ENCODE measurements at places on chromosomes 16 and 17.
A peak's percentile ranks its signal among the peaks of the same experiment; 100 is the strongest.

DNA sequence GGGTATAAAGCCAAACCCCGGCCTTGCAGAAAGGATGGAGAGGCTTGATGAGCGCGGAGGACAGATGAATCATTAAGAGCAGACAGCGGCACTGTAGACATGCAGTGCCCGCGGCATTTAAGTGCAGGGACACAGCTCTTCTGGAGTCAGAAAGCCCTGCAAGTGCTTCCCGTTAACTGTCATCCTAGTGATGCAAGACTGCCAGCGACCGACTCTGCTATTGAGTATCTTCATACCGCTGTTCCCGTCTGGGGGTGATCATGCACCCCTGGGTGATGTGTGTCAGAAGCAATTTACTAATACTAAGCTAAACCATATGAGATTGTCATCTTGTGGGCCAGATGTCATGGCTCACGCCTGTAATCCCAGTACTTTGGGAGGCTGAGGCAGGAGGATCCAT, 101.0 kb downstream of the ABCC6 start:
- DNase-seq: no peak

DNA sequence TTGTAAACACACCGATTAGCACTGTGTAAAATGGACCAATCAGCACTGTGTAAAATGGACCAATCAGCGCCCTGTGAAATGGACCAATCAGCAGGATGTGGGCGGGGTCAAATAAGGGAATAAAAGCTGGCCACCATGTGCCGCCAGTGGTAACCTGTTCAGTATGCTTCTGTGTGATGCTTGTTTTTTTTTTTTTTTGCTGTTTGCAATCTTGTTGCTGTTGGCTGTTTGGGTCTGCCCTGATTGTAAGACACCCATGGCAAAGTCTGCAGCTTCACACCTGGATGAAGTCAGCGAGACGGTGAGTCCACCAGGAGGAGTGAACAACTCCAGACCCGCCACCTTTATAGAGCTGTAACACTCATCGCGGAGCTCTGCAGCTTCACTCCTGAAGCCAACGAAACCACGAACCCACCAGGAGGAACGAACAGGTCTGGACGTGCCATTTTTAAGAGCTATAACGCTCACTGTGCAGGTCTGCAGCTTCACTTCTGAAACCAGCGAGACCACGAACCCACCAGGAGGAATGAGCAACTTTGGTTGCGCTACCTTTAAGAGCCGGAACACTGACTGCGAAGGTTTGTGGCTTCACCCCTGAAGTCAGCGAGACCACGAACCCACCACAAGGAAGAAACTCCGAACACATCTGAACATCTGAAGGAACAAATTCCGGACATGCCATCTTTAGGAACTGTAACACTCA, 85.0 kb upstream of the MED9 start:
- DNase-seq: no peak

DNA sequence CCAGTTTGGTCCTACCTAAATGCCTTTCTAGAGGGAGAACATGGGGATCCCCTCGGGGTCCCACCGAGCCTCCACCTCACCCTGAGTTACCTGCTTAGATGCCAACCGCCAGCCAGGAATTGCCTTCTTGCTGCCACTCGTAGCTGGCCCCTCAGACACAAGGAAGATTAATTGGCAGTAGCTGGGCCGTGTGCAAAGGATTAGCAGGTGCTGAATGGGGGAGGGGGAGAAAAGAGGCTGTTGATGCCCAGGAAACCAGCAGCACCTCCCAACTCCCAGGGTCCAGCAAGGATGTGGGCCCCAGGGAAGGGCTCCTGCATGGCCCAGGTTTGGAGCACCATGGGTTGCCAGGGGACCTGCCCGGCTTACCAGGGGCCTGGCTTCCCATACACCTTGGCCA, at the start of gene CNGB1:
CNGB1 (minus strand) TSS at position 159 of the 400 bp plus-strand sequence. CDS start 3,842 bp downstream, outside the sequence.
- DNase-seq: no peak

DNA sequence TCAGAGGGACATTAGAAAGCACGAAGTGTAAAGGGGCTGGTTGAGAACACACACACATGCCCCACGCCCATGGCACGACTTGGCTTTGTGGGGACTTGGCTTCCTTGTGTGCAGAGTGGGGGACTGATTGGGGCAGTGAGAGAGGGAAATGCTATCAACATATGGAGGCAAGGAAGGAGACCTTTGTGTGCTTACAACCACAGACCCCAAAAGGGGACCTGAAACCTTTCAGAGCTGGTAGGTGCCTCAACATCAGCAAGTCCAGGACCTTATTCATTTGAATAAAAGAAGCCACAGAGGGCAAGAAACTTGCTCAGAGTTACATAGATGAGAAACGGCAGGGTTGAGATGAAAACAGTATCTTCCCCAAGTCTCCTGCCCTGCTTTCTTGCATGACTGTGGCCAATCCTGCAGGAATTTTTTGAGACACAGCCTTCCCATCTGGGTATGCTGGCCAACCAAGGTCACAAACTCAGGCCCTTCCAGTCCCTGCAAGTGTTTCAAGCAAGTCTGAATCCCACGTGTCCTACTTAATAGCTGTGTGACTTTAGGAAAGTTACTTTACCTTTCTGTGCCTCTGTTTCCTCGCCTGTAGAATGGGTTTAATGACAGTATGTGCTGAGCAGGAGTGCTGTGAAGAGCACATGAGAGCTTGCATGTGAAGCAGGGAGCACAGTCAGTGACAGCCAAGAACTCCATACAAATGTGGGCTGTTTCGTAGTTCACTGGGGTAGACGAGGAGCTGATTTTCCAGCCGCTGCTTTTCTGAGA, 26.2 kb downstream of the C16orf78 start:
- DNase-seq: no peak

- DNase-seq: no peak
These were observed 34.4 kb downstream of the BRD7 start for GRCh38 chr16:50334106-50334975.

DNA sequence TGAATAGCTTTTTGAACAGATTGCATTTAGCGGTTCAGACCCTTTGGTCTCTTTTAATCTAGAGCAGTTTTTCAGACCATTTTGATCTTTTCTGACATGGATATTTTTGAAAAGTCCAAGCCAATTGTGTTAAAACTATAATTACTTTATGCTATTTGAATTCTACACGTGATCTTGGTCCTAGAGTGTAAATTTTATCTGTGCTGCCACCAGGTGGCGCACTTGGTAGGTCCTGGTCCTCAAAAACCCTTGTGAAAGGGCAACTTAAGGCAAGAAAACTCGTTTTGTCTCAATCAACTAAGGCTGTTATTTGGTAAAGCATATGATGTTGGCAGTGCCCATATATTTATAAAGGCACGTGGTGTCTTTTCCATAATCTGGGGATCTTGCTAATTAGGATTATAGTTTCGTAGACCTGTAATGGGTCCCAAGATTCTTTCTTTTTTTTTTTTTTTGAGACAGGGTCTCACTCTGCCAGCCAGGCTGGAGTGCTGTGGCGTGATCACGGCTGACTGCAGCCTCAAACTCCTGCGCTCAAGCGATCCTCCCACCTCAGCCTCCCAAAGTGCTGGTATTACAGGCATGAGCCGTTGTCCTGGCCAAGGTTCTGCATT, 43.9 kb upstream of the TEX2 start:
- DNase-seq: peak; percentile 66

- DNase-seq: no peak
These were observed 10.0 kb downstream of the DUS2 start for GRCh38 chr16:68033101-68033500.

DNA sequence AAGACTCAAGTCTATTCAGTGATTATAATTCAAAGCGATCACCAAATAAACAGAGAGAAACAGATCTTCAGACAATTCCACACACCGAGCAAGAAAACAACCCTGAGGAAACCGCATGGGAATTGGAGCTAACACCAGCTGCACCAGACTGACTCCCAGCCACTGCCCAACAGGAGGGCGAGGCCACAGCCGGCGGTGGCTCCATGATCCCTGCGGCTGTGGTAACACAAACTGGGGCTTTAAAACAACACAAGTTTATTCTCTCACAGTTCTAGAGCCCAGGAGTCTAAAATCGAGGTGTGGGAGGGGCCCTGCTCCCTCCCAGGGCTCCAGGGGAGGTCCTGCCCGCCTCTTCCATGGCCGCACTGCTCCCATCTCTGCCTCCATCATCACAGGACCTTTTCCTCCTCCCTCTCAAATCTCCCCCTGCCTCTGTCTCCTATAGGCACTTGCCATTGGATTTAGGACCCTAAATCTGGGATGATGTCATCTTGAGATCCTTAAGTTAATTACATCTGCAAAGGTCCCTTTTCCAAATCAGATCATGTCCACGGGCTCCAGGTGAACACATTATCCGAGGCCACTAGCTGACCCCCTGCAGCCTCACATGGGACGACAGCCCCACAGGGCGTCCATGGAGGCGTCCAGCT, 9.7 kb upstream of the HEXD start:
- no peak for DNase-seq

DNA sequence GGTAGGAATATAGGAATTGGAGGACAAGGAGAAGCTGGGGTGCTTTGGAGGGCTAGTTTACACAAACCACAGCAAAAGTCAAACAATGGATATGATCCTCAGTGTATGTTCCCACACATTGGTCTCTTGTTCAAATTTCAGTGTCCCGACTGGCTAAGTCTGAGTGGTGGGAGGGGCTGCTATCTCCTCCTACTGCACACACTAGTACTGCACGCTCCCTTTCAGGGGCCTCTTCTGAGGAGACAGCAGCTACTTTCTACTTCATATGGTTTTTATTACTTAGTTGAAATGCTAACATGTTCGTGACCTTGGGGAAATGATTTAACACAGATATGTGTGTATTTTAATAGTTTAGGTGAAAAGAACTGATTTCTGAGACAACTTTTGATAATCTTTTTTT, 18.8 kb upstream of the KRT10 start:
- peak; percentile 29 for DNase-seq

DNA sequence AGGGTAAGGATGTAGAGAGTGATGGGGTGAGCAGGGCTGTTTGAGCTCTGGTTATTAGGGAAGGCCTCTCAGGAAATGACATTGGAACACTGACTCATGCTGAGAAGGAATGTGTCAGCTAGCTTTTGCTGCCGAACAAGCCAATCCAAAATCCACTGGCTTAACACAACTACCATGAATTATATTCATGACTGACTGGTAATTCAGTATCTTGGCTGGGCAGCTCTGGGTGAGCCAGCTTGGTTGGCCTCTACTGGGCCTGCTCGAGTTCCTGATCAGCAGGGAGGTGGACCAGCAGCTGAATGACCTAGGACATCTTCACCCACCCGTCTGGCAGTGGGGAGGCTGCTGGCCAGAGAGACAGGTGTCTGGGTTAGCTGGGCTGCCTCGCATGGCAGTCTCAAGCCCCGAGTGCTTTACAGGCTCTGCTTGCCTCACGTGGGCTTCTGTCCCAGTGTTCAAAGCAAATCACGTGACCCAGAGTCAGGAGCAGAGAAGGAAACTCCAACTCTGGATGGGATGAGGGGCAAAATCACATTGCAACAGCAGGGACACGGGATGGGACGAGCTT, 209.4 kb downstream of the KATNIP start:
- peak; percentile 79 for DNase-seq

DNA sequence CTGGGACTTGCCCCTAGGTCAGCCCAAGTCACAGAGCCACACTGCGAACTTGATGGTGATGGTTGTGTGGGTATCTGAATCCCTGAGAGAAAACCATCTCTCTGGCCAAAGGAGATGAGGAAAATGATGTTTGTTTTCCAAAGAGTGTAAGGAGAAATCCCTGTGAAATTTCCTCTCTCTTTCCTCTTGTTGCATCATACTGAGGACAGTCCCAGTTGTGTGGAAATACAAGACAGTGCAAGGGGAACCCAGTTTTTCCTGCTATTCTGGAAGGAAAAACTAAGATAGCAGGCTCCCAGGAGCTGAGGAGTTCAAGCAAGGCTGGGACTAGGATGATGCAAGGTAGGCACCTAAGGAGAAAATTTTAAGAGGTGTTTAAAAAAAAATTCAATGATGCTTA, 86.8 kb upstream of the TOM1L1 start:
- DNase-seq: no peak

DNA sequence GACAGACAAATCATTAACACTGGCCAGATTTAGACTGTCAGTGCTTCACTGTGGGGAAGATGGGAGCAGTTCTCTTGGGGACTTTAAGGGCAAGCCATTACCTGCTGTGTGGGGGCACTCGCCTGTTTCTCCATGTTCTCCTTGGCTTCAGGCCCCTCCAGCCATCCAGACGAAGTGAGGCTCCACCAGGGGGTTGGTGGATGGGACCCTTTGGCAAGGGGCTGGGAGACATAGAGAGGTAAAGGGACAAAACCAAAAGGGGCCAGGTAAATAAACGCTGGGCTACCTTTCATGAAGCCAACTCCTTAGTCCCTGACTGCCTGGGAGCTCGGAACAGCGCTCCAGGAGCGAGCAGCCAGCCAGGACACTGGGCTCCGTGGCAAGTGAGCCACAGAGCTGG, 14.0 kb downstream of the TBX4 start:
- no peak for DNase-seq

GRCh38 chr17:21817791-21818364, 125.6 kb downstream of the KCNJ18 start:
- no peak for DNase-seq

GRCh38 chr17:41919165-41919817, 540 bp upstream of the ACLY start:
- DNase-seq: peak; percentile 71

DNA sequence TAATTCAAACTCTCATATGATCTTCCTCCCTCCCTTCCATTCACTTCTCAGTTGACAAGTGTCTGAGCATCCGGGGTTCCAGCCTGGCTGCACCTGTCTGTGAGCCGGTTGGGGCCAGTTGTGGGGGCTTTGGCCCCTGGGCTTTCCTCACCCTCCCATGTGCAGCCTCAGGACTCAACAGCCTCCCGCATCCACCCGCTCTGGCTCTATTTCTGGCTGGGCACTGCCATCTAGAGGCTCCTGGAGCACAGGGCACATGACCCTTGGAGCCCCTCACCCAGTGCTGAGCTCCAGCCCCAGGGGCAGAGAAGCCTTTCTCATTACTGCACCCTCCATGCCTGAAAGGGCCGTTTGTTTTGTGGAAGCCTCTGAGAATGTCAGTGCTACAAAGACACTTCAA, 43.3 kb downstream of the HAPSTR1 start:
- peak; percentile 49 for DNase-seq

DNA sequence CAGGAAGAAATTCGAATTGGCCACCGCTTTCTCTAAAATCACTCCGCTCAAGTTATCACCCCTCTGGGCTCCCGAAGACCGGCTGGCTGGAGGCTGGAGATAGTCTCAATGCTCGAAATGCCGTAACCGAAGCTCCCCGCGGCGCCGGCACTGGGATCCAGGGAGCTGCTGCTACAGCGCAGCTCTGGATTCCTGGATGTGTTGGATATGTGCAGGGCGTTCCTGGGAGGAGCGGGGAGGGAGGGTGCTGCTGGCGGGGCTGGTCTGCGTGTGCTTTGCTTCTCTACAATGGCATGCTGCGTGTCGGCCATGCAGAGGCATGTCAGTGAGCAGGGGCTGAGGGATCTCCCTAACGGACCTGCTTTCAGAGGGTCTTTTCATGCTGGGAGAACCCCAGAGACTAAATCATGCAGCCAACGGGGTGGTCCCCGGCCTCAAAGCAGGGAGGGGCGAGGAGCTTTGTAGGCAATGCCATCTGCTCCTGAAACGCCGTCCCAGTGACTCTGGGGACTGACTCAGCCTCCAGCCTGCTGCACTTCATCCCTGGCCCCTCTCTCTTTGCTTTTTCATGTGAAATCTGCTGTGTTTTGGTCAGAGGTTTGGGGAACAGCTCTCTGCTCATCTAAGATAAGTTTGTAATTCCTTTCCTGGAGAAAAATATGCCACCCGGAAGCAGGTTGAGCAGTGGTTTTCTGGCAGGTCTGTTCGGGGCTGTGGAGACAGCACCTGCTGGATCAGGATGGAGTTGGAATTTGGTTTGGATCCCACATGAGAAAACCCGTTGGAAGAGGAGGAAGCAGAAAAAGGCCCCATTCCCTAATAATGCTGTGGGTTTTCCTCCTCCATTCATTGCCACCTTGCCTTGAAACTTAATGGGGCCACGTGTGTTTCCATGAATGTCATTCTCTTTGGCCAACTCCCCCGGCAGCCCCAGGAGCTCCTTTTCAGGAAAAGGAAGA, 311.4 kb downstream of the SEC14L1 start:
- peak; percentile 65 for DNase-seq

- no peak for DNase-seq
These were observed 39.8 kb upstream of the TOM1L1 start for GRCh38 chr17:54860617-54861470.

Data from iris pigment epithelial cell (primary cell).